ENCODE measurements at places on chromosomes 13 and 19.

DNA sequence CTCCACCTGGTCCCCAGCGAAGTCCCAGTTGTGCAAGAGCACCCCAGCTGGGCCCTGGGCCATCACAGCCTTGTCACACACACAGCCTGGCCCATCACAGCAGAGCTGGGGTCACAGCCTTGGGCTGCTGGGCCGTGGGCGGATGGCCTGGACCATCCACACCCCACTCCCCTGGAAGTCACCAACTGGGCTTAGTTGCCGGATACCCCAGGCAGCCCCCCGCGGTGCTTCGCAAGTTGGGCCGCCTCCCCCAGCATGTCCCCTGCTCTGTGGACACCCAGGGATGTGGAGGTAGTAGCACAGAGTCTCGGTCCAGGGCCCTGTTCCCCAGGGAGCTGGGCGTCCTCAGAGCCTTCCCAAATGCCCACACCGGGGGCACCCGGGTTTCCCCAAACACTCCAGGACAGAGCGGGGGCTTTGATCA, 4.5 kb upstream of the ZNF554 start:
- DNase-seq, result no peak

DNA sequence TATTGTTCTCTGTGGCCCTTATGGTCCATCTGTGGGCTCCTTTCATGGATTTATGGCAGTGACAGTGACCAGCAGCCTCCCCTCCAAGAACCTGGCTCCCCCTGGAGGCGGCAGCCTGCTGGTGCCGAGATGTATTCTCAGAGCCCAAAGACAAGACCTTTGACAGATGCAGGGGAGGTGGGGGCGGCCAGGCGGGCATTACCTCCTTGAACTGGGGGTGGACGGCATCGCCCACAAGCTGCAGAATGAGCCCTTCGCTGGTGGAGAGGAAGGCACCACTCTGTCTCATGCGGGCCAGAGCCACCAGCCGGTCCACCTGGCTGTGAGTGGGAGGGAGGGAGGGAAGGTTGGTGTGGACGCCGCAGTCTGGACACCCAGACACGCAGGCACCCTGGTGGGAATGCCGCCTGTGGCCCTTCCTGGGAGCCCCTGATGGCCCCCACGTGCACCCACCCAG, 6.6 kb downstream of the ISOC2 start:
- DNase-seq, result no peak

- no peak for DNase-seq
Measured at GRCh38 chr13:44046428-44046827, 166.7 kb downstream of the LACC1 start.

DNA sequence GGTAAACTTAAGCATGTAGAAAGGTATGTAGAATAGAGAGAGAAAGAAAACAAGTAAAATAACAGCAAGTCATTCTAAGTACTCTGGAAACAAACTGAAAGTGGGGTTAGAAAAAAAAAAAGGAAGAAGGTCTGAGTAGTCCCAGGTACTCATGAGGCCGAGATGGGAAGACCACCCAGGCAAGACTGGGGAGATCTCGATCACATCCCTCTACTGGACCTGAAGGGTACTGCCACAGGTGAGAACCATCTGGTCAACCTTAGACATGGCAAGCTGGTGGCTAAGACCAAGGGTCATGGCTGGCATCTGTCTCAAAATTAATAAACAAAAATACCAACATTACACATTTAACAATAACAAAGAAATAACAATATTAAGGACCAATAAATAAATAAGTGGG, 36.3 kb upstream of the ZNF724 start:
- DNase-seq, result no peak

DNA sequence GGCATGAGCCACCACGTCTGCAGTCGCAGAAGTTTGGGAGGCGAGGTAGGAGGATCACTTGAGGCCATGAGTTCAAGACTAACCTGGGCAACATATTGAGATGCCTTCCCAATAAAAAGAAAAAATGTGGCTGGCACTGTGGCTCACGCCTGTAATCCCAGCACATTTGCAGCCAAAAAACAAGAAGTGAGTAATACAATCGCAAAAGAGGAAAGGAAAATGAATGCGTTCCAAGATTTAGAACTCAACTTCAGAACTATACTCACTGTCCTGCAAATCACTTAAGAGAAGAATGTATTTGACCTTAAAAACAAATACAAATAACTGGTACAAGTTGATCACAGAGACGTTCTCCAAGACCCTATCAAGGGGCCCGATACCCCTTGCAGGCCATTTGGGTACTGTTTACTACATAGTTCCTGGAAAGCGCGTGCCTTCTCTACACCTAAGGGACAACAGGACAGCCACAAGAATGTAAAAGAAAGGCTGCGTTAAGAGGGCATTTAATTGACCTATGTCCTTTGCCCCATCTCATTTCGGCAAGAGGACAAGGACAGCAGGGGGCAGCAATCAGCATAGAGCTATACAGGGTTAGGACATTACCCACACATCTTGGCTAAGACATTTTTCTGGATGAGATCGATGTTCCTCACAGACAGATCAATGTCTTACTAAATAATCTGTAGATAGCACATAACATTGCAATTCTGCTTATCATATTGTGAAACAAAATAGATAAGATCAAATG, 41.3 kb downstream of the FLT3 start:
- DNase-seq, result peak; percentile 3

GRCh38 chr13:34000955-34001354, 183.0 kb downstream of the RFC3 start:
- no peak for DNase-seq

- DNase-seq, result no peak
Measured at GRCh38 chr13:97884707-97885468, 68.6 kb upstream of the IPO5 start.

GRCh38 chr19:33289261-33289660, 13.1 kb downstream of the CEBPA start:
- no peak for DNase-seq

GRCh38 chr13:39941911-39942551, 286.6 kb downstream of the COG6 start:
- no peak for DNase-seq

DNA sequence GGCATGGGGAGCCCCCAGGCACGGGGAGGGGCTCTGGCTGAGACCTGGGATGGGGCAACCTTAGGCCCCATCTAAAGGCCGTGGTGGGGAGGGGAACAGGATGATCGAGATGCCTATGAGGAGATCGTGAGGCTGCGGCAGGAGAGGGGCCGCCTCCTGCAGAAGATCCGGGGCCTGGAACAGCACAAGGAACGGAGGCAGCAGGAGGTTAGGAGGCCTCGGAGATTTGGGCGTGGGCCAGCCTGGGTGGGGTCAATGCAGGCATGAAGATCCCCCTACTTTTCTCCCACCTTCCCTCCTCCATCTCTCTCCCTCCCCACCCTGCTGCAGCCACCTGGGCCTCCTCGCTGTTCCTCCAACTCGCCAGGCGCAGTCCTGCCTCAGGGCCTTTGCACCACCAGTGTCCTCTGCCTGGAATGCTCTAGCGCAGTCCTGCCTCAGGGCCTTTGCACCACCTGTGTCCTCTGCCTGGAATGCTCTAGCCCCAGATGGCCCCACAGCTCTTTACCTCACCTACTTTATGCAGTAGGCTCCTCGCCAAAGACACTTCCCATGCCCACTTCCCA, 19.1 kb upstream of the EBI3 start:
- no peak for DNase-seq

DNA sequence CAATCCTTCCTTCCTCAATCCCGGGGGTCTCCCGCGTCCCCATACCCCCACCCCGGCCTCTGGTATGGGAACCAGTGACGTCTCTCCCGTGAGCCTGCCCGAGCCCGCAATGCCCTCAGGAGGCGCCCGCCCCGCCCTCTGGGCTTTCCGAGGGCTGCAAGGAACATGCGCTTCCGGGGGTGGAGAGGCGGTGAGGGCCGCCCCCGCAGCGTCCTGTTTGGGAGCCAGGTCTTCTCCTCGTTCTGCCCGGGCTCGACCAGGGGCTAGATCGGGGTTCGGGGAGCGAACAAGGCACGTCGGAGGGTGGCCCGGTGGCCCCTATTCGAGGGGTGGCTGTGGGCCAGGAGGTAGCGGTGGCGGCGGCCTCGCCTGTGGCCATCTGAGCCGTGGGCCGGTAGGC, 6.6 kb upstream of the TEX101 start:
- DNase-seq, result no peak

DNA sequence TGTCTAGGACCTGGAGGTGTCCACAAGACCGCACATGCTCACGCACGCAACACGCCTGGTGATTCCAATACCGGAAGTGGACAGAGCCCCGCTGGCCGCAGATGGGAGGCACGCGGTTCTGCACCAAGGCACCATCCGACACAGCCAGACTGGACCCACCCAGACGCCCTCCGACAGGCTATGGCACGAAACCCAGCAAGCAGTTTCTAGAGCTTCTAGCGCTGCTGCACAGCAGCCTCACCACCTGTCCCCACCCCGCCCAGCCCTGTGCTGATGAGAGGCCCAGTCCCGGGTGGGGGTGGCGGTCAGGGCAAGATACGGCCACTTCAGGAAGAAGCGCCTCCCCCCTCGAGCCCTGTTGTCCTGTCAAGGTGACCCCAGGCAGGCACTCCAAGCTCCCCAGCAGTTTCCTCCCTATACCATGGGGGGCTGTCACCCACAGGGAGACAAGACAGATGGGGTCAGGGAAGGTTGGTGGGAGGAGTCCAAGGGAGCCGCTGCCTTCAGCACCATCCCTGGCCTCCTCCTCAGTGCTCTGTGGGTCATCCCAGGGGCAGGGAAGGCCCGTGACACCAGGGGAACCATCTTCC, 11.3 kb downstream of the LSM4 start:
- no peak for DNase-seq

GRCh38 chr19:11242864-11243797, 3.7 kb downstream of the ANGPTL8 start:
- peak; percentile 90 for DNase-seq

- DNase-seq, result no peak
Measured at GRCh38 chr13:83618966-83619365, 263.3 kb downstream of the SLITRK1 start.

GRCh38 chr13:42380420-42381164, 108.6 kb downstream of the AKAP11 start:
- no peak for DNase-seq

DNA sequence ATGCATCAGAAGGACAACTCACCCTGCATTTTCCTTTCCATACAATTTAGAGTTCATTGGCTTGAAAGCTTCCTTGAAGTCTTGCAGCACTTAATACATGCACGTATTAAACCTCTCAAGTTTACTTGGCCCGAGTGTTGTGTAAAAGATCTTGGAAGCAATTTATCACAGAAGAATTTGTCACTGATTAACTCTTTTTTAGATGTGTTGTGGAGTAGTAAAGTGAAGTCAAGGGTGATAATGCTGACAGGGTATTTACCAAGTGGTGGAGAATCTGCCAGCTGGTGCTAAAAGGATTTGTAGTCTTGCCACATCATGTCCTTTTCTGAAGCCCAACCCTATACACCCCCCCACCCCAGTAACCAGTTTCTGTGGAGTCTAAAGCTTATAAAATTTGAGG, 421.0 kb upstream of the MIR17HG start:
- no peak for DNase-seq

Measured in brain (organoid and tissue), 16 donors.